Activated gamma-delta T cell (primary cell): ENCODE measurements at places on chromosomes 12 and 14.

- no peak for DNase-seq
Observed at GRCh38 chr12:6869049-6870021, 2.0 kb downstream of the TPI1 start.

DNA sequence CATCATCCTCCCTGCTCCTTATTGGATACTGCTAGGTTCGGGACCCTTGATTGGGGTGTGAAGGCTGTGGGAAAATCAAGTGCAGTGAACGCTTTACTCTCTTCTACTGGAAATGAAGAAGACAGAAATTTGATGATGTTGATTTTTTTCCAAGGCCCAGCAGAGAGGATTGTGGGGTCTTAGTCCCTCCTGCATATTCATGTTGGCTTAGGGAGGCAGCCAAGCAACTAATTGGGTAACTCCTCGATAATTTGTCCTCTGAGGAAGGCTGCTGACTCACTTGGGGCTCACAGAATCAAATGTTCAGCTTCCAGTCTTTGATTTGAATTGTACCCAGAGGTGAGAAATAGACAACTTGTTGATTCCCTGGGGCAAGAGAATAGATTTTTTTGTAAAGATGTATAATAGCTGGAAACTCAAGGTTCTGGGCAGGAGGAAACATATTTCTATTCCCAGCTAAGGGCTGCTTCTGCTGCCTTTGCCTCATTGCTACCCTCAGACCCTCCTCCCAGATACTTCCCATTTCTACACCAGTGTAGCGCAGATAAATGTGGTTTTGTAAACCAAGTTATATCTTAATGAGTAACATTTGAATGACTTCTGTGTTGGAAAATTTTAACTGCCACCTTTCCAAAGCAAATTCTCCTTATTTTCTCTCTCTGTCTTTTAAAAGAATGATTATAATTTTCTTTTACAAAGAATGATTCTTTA is 21.7 kb downstream of the NEUROD4 start:
- no peak for DNase-seq

DNA sequence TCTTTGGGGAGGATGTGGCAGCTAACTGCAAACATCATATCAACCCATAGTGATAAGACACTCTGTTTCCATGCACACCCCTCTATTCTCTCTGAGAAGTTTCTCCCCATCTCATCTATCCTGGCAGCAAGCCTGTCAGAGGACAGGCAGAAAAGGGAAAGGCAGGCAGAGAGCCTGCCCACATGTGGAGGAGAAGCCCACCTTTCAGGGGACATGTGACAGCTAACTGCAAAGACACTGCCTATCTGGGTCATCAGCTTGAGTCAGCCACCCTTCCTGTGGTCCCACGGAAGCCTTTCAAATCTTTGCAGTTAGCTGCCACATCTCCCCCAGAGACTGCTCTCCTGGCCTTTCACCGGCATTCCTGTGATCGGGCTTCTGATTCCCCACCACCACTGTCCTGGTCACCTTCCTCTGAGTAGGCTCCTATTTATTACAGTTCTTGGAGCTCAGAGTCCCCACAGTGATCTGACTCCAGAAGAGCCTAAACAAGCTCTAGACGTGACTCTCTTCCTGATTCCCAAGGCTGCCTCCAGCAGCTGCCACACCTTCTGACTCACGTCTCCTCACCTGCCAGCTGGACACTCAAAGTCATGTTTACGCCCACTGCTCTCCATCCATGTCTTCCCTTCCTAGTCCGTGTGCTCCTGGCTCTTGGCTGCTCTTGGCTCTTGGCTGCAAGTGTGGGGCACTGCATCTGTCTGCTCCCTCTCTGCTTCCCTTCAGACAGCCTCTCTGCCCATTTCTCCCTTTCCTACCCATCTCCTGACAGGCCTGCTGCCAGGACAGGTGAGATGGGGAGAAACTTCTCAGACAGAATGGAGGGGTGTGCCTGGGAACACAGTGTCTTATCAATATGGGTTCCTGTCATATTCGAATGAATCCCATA is 7.5 kb upstream of the KRT1 start:
- DNase-seq: no peak

GRCh38 chr12:92164712-92165111 is 19.1 kb upstream of the BTG1 start:
- no peak for DNase-seq

DNA sequence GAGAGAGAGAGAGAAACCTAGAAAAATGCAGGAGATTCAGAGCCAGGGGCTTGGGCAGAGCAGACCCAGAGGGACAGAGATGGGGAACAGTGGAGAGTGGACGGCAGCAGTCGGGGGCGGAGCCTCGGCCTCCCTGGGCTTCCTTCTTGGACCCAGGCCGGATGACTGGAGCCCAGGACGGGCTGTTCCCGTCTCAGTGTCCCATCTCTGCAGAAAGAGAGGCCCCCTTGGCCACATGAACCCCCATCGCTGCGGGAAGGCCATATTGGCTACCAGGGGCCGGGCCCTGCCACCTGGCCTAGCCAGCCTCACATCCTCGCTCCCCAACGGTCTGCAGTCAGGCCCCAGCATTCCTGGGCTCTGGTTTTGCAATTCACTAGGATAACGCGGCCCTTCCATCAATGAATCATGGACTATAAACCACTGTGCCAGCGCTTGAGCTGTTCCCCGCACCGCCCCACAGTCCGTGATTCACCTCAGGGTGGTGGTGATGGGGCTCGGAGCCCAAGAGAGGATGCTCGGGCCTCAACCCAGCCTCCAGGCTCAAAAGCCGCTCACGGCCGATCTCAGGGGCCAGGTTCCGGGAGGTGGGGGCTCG is 116.5 kb downstream of the RFLNA start:
- DNase-seq: no peak

GRCh38 chr14:44940944-44941343 is 20.8 kb downstream of the KLHL28 start:
- DNase-seq: no peak

DNA sequence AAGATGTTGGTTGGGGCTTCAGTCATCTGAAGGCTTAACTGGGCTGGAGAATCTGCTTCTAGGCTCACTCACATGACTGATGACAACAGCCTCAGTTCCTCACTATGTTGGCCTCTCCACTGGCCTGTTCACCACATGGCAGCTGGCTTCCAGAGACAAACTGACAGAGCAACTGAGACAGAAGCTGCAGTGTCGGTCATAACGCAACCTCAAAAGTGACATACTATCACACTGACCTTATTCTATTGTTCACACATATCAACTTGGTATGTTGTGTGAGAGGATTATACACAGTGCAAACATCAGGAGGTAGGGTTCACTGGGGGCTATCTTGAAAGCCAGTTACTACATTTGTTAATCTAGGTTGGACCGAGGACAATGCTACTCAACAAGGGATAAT is 92.9 kb downstream of the PAWR start:
- DNase-seq: no peak

DNA sequence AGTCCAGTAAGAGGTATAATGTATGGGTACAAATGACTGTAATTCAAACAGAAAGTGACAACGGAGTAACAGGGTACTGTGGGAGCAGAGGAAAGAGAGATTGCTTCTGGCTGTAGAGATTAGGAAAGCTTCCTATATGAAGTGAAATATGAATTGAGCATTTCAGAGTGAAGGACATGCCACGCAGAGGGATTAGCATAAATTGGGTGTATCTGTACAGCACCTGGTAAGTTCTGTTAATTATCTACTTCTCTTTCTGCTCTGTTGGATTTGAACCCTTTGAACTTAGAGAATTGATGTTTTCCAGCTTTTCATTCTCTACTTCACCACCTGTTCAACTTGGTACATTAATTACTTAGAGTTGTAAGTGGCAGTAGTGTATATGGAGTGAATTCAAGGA is 8.8 kb downstream of the STK38L start:
- DNase-seq: no peak

DNA sequence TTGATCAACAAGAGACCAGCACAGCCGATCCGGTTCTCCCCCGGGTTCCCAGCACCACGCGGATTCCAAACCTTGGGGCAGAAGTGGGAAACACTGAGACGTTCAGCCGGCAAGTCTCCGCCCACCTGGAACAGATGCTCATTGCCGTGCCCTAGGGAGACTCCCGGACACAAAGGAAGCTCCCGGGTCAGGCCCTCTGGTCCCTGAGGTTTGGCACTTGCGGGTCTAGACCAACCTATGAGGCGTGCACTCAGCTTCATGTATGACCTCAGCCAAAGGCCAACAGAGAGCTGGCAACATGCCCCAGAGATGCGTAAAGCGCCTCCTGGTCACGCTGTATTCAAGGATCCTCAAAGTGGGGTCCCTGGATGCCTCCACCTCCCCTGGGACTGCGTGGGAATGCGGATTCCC is 2.5 kb downstream of the RIMBP2 start:
- no peak for DNase-seq
